ENCODE measurements at places on chromosomes 4 and X. TPM values are rescaled to one million over a fixed set of nuclear protein-coding genes. Genes with fewer than 3 reads are reported as not detected.

DNA sequence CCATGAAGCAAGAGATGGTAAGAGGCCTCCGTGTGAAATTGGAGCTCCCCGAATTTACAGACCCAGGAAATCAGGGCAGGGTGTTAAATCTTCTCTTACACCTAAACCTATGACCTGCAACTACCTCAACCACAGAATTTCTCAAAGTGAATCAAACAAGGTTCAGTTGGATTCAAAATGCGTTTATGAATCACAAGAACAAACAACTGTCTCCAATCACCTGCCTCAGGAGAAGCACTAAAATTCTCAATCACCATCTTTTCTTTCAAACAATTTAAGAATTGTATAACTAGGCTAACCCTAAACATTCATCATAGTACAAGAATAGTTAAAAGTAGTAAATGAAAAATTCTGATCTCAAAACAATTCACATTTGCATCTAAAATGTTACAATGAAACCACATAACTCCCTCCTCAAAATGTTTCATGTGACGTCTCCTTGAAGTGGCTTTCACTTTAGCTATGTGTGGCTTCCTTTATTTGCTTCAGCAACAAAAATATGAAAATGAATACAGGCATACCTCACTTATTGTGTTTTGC, 19.2 kb downstream of the PPP3CA start:
- DNase-seq: no peak
- H3K27me3 ChIP-seq: no peaks in the 10 kb centered on the region
- peaks cover 17% of the 10 kb centered on the region for H3K4me1 ChIP-seq
- no peak overlapping the region for H3K27ac ChIP-seq
- no peak overlapping the region for H3K4me3 ChIP-seq

DNA sequence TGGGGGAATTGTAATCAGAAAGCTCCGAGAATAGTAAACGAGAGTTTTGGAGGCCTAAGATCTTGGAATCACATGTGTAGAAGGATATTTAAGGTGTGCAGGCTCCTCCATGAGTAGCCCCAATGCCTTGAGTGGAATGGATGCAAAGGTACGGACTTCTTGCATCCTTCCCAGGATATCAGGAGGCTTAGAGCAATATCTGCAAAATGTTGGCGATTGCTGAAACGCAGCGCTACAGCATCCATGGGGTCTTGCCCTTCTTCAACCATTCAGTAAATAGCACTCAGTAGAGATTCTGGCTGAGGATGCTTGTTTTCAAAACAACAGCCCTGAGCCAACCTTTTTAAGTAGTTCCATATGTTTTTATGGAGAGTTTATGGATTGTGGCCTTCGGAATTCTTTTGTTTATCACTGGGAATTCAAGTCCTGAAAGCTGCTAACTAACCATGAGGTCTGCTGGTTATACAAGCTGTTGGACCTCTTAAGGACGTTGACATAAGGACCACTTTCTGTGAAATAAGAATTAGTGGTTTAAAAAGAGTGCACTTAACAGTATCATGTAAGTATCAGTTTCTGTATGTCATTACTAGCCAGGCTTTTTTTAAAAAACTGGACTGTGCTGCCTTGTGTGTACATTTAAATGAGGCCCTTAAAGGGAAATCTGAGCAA, 228.8 kb upstream of the PGRMC2 start:
- no peaks in the 10 kb centered on the region for H3K27me3 ChIP-seq
- no peaks in the 10 kb centered on the region for H3K36me3 ChIP-seq
- peaks cover 42% of the 10 kb centered on the region for H3K4me1 ChIP-seq
- H3K4me3 ChIP-seq: no peak overlapping the region
- no peak for DNase-seq
- peak overlapping the region; percentile 90 for H3K27ac ChIP-seq

DNA sequence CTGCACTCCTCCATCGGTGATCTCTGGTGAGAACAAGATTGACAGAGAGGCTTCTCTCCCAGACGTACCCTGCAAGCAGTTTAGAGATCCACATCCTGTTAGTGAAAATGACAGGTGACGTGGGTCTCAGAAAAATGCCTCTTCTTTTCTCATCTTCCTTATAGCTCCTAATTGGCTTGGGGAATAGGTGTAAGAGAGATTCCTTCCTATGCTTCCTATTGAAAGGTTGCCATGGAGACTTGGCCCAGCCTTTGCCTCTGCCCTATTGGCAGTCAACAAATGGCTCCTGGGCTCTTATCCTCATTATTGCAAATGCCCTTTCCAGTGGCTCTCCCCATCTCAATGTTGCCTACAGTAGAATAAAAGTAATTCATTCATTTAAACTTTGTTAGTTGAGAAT, 26.5 kb upstream of the DGKK start:
- peaks cover 62% of the 10 kb centered on the region for H3K27me3 ChIP-seq
- no peaks in the 10 kb centered on the region for H3K36me3 ChIP-seq
- no peak overlapping the region for H3K4me3 ChIP-seq
- H3K4me1 ChIP-seq: no peaks in the 10 kb centered on the region
- no peak overlapping the region for H3K27ac ChIP-seq

DNA sequence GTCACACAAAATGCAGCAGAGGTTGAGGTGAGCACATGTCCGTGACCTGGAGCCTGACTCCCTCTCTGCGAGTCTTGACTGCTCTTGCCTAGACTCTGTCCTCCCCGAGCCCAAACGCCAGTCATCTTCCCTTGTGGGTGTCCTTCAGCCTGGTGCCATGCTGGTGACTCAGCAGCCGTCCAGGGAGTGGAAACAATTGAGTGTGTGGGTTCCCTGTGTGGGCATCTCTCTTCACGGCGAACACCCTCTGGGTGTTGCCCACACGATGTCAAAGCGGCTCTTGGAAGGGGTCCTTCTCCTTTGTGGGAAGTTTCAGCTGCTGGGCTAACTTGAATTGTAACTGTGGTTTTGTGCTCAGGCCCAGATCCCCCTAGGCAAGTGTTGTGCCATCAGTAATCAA, 17.5 kb upstream of the MSANTD1 start:
- no peak for DNase-seq
- no peaks in the 10 kb centered on the region for H3K27me3 ChIP-seq
- H3K4me3 ChIP-seq: no peak overlapping the region
- peaks cover 5% of the 10 kb centered on the region for H3K4me1 ChIP-seq
- H3K27ac ChIP-seq: no peak overlapping the region

- no peaks in the 10 kb centered on the region for H3K36me3 ChIP-seq
- no peak overlapping the region for H3K4me3 ChIP-seq
- no peak overlapping the region for H3K27ac ChIP-seq
- peaks cover 8% of the 10 kb centered on the region for H3K4me1 ChIP-seq
Measured at GRCh38 chr4:76606645-76607265, 171.7 kb downstream of the SHROOM3 start.

- no peak overlapping the region for H3K4me3 ChIP-seq
- no peak for DNase-seq
- H3K27me3 ChIP-seq: no peaks in the 10 kb centered on the region
- peaks cover 22% of the 10 kb centered on the region for H3K4me1 ChIP-seq
Measured at GRCh38 chr4:185280608-185281007, 71.2 kb downstream of the SNX25 start.

- H3K27ac ChIP-seq: peak overlapping the region; percentile 64
- peaks cover 31% of the 10 kb centered on the region for H3K36me3 ChIP-seq
- H3K27me3 ChIP-seq: no peaks in the 10 kb centered on the region
- peaks cover 38% of the 10 kb centered on the region for H3K4me1 ChIP-seq
Measured at GRCh38 chr4:48899432-48899749, 7.2 kb downstream of the OCIAD2 start.

The TRAPPC11 gene
- total RNA-seq: 35.0 TPM

The CENPI gene
- 4.6 TPM for total RNA-seq

The UCHL1 gene
- 1.3 TPM for total RNA-seq

The EREG gene
- total RNA-seq: 34.0 TPM

All from MCF 10A (cell line).